ENCODE measurements at places on chromosomes 1 and 21.

GRCh38 chr21:46078322-46078977 lies 19.5 kb upstream of the COL6A2 start:
- no peak for DNase-seq

GRCh38 chr21:46208761-46209721 lies 19.5 kb downstream of the LSS start:
- no peak for DNase-seq

- DNase-seq = no peak
These were observed 30.5 kb downstream of the RHBG start for GRCh38 chr1:156399355-156400125.

DNA sequence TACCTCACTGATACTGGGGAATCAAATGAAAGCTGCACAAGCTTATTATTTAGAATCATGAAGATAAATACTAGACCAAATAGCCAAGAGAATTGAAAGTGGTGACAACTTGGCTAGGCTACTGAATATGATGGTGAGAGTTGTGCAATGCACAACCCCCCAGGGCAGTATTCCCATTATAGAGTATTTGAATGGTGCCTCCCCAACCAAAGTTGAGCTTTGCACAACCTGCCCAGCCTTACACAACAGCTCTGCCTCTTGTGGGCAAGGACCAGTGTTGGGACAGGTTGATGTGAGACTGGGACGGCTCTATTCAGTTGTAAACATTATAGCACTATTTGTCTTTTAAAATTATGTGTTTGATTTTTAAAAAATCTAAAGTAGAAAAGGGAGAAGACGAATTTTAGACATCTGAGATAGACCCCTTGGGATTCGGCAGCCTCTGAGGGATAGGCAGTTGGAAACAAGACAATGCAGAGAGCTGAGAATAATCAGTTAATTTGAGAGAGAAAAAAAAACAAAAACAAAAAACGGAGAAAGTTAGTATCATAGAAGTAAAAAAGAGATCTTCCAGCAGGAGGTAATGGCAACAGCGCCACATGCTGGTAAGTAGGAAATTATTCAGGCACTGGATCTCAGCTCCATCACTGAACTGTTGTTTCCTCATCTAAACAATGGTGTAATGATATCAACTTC lies 91.0 kb upstream of the KCNA3 start:
- peak; percentile 55 for DNase-seq

- DNase-seq = no peak
These were observed 49.0 kb downstream of the TOR1AIP2 start for GRCh38 chr1:179828554-179829110.

DNA sequence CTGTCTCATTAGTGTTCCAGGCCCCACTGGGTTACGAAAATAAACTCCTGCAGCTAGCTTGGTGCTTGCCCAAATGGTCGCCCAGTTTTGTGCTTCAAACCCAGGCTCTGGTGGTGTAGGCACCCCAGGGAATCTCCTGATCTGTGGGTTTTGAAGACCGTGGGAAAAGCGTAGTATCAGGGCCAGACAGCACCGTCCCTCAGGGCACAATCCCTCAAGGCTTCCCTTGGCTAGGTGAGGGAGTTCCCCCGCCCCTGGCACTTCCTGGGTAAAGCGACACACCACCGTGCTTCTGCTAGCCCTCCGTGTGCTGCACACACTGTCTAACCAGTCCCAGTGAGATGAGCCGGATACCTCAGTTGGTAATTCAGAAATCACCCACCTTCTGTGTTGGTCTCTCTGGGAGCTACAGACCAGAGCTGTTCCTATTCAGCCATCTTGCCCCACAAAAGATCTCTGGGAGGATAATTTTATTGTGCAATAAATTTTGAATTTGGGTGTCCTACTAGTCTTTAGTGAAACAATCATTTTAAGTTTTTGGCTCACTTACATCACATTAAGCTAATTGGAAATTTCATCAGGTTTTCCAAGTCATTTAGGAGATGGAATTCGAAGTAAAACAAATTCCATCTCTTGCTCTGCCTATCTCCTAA lies 9.4 kb upstream of the SLC25A24 start:
- DNase-seq = no peak
